ENCODE measurements at places on chromosomes 11 and 22. TPM values are rescaled to one million over a fixed set of nuclear protein-coding genes. Genes with fewer than 3 reads are reported as not detected.

- H3K27ac ChIP-seq = peak within 1 kb of the TSS; percentile 82
- peak; percentile 63 for DNase-seq
- H3K27me3 ChIP-seq = no peaks in the 10 kb centered on the region
- H3K4me3 ChIP-seq = peak within 1 kb of the TSS; percentile 89
These were observed at the start of gene ATXN10 for GRCh38 chr22:45671783-45672563. TSS of gene ATXN10 (plus strand) at chr22:45671834. CDS start at chr22:45672064, 230 bp downstream.

DNA sequence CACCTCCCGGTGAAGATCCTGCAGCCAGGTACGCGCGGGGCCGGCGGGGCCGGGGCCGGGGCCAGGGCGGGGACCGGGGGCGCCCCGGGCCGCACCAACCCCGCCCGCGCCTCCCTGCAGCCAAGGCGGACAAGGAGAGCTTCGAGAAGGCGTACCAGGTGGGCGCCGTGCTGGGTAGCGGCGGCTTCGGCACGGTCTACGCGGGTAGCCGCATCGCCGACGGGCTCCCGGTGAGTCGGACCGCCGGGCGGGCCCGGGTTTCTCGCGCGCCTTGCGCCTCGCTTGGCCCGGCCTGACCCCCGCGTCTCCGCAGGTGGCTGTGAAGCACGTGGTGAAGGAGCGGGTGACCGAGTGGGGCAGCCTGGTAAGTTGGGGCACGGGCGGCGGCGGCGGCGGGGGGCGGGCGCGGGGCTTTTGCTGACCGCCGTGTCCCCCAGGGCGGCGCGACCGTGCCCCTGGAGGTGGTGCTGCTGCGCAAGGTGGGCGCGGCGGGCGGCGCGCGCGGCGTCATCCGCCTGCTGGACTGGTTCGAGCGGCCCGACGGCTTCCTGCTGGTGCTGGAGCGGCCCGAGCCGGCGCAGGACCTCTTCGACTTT is 531 bp downstream of the PIM3 start:
- H3K4me1 ChIP-seq = peaks cover 41% of the 10 kb centered on the region
- peaks cover 9% of the 10 kb centered on the region for H3K36me3 ChIP-seq
- peak; percentile 55 for DNase-seq
- peak overlapping the region; percentile 97 for H3K27ac ChIP-seq

DNA sequence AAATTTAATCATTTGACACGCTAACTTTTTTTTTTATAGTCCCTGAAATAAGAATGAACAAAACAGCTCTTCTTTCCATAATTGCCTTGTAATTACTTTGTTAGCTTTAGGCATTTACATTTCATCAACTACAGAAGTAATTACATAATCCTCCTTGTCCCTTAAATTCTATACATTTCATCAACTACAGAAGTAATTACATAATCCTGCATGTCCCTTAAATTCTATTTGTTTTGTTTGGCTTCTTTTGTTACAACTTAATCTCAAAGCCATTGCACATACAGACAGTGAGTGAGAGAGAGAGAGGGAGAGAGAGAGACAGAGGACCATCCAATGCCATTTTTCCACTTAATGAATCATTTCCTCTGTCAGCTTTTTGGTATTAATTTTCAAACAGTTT is 873.2 kb downstream of the METTL15 start:
- DNase-seq = no peak
- no peaks in the 10 kb centered on the region for H3K36me3 ChIP-seq
- no peaks in the 10 kb centered on the region for H3K4me1 ChIP-seq
- no peaks in the 10 kb centered on the region for H3K27me3 ChIP-seq
- H3K27ac ChIP-seq = no peak overlapping the region

DNA sequence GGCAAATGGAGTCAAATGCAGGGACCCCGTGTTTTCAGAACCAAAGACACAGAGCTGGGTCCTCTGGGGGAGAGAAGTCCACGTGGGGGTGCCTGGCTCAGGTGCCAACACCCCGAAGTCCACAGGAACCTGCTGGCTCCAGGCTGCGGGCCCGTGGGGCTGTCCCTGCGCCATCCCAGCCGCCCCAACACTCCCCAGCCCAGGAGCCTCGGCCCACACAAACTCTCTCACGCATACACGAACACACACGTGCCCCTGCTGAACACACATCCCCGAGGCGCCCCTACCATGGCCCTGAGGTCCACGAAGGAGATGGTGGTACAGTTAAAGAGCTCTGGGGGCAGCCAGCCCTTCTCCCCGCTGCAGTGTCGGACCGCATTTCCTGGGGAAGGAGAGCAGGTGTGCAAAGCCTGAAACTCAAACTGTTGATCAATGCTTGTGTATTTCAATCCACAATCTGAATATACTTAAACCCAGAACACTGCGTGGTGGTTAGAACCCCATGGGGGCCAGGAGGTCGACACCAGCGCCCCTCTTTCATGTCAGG is 54.7 kb downstream of the TRMU start:
- H3K27me3 ChIP-seq = no peaks in the 10 kb centered on the region
- H3K4me1 ChIP-seq = no peaks in the 10 kb centered on the region
- no peaks in the 10 kb centered on the region for H3K36me3 ChIP-seq
- H3K27ac ChIP-seq = peak overlapping the region; percentile 77
- H3K4me3 ChIP-seq = peak overlapping the region; percentile 55

GRCh38 chr11:95143106-95143681 is 53.5 kb downstream of the ENDOD1 start:
- H3K36me3 ChIP-seq = no peaks in the 10 kb centered on the region

DNA sequence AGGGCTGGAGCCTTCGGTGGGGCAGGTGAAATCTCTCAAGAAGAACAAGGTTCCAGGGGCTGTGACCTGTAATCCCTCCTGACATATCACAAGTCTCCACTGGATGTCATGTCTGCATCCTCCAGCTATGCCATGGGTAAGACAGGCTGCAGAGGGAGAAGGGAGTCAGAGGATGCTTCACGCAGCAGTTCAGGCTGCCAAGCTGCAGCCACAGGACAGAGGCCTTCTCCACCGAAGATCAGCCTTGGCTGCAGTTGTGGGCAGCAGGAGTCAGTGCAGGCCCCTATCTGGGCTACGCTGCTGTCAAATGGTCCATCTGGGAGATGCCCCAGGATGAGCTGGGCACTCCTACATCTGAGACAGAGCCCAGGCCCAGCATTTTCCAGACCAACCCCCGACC is 25.0 kb downstream of the DKK3 start:
- no peaks in the 10 kb centered on the region for H3K36me3 ChIP-seq
- H3K27ac ChIP-seq = no peak overlapping the region
- no peak for DNase-seq
- no peaks in the 10 kb centered on the region for H3K27me3 ChIP-seq
- peaks cover 12% of the 10 kb centered on the region for H3K4me1 ChIP-seq

DNA sequence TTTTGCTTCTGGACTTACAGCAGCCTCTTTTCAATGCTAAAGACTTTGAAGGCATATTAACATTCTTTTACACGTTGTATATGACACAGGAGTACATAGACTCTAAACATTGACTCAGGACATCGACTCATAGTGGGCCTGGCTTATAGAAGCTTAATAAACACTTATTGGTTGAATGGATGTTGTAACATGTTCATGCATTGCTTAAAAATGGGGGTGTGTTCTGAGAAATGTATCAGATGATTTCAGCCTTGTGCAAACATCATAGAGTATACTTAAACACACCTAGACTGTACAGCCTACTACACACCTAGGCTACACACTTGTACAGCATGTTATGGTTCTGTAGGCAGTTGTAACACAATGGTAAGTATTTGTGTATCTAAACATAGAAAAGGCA is 17.9 kb downstream of the TTC17 start:
- no peaks in the 10 kb centered on the region for H3K27me3 ChIP-seq
- no peaks in the 10 kb centered on the region for H3K4me1 ChIP-seq
- DNase-seq = no peak
- no peak overlapping the region for H3K27ac ChIP-seq
- no peak overlapping the region for H3K4me3 ChIP-seq

DNA sequence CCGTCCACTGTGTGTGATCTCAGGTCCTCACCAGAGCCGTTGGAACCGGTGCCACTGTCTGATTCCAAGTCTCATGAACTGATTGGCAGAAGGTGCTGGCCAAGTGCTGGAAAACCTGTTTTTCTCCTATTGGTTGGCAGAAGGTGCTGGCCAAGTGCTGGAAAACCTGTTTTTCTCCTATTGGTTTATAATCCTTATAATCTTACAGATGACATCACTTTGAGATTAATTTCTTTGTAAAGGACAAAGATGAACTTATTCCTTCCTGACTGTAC is 1106.3 kb downstream of the BRD1 start:
- no peaks in the 10 kb centered on the region for H3K27me3 ChIP-seq
- H3K36me3 ChIP-seq = no peaks in the 10 kb centered on the region
- no peak for DNase-seq

Gene C11orf86
- total RNA-seq = not detected

Gene KDM4E
- not detected for total RNA-seq

Gene NCR3LG1
- total RNA-seq = 0.17 TPM
